T-helper 2 cell (primary cell): ENCODE measurements at places on chromosomes 6 and 20.

DNA sequence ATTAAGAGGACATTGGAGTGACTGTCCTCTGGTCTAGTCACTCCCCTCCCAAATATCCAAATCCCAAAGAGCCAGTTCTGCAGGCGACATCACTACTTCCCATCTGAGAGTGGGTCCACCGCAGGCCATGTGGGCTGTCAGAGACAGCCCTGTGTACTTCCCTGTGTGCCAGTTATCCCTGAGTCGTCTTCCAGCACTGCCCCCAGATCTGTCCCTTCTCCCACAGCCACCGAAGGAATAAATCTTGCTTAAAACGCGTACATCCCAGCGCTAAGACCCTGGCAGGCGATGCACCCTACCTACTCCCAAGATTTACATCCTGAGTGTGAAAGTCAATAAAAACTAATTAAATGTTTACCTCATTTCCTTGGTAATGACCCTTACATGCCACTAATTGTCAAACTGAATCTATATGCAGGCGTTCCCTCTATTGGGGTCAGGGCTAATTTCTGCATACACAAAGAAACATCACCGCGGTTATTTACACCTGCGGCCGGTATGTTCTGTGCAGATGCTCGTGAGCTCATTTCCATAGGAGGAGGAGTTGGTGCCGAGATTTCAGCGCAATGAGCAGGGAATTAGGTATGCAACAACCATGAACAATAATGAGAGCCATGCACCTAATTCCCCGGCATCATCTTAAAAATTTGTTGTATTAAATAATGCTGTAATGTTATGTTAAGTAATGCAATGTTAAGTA is 31.3 kb upstream of the CDH4 start:
- no peak for DNase-seq

DNA sequence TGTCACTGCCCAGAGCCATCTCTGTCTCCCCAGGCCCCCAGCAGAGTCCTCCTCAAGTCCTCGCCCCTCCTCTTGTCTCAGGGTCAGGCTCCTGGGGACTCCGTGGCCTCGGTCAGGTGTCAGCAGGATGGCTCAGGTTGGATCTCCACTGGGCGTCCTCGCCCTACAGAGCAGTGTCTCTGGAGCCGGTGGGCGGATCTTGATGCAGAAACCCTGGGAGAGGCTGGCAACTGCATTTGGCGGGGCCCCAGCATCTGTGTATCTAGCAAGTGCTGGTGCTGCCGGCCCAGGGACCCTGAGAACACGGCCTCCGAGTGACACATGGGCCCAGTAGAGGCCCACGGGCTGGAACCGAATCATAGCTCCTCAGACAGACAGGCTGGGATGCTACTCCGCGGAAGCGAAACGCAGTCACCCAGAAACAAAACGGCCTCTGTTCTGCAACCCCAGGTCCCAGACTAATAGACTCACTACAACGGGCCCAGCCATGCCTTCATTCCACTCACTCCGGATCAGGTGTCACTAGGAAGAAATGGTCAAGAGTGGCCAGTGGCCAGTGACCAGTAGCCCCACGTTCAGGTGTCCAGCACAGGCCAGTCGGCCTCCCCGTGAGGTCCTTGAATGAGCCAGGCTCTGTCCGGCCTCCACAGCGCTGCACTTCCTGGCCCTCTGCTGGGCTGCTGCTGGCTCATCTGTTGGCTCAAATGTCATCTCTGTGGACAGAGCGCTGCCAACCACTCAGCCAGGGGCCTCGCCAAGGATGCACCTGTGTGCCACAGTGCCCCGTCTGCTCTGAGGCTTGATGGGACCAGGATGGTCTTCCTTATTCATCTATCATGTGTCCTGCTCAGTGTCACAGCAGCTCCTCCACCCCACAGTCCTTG is 12.6 kb upstream of the FRMD1 start:
- DNase-seq, result no peak

DNA sequence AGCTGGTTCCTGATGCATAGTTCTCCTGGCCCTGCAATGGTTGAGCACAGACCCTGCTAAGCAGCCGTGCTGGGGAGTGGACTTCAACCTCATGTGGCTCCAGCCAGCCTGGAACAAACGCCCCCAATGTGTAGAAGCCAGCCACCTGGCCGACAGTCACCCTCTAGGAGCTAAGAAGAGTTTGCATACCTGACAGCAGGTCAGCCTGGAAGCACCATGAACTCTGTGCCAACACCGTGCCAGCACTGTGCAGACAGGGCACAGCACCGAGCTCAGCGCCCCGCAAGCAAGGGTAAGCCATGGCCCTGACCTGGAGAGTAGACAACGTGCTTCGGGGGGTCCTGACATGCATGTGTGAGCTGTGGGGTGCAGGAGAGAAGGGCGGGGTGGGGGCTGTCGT is 356.3 kb downstream of the ZFAND3 start:
- DNase-seq, result no peak

DNA sequence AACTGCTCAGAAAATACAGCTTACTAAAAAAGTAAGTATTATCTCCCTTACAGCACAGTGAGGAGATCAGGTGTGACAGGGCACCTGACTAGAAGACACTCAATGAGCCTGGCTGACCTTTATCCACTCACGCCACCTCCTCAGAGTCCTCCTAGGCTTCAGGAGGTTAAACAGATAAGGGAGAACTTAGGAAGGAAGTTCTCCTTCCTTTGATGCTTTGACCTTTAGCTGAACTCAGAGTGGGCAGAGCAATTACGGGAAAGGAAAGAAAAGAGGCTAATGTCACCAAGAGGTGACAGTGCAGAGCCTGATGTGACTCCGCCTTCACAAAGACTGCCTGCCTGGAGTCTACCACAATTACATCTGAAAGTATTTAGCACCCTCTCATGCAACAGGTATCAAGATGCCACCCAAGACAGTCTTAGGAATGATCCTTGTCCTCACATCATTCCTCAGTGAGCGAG is 36.7 kb downstream of the MAN1A1 start:
- DNase-seq, result no peak

- DNase-seq, result no peak
Measured at GRCh38 chr6:141561154-141561553, 571.6 kb upstream of the GJE1 start.

GRCh38 chr6:8858854-8859331 is 423.5 kb upstream of the SLC35B3 start:
- no peak for DNase-seq

DNA sequence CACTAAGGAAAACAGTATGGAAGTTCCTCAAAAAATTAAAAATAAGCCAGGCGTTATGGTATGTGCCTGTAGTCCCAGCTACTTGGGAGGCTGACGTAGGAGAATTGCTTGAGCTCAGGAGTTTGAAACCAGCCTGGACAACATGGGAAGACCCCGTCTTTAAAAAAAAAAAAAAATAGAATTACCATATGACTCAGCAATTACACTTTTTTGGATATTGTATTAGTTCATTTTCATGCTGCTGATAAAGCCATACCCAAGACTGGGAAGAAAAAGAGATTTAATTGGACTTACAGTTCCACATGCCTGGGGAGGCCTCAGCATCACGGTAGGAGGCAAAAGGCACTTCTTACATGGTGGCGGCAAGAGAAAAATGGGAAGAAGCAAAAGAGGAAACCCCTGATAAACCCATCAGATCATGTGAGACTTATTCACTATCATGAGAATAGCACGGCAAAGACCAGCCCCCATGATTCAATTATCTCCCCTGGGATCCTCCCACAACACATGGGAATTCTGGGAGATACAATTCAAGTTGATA is 10.8 kb upstream of the SMIM29 start:
- DNase-seq, result no peak

GRCh38 chr6:124974771-124975377 is 12.6 kb downstream of the RNF217 start:
- DNase-seq, result no peak
